ENCODE measurements at places on chromosomes 2 and 18.

- no peak for DNase-seq
Measured at GRCh38 chr2:153939124-153939796, 67.5 kb downstream of the GALNT13 start.

- no peak for DNase-seq
Measured at GRCh38 chr2:128280158-128280871, 38.4 kb downstream of the HS6ST1 start.

GRCh38 chr18:62037989-62038778 lies 145.4 kb upstream of the RNF152 start:
- no peak for DNase-seq

DNA sequence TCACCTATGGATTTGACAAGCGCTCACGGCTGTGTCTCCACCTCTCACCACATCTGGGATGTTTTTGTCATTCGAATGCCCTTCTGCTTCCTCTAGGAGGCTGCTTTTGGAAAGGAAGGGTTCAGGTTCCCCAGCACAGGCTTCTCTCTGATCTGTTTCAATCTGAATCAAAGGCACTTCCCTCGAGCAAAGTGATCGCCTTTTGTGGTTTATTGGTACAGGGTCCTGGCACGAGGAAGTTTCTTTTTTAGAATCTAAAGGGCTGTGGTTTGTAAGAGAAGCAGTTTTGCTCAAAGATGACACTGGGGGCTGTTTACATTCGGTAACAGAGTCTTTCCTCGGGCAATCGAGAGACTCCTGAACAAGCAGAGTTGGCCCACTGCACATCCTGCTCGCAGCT lies 145.0 kb downstream of the DAW1 start:
- DNase-seq = no peak

DNA sequence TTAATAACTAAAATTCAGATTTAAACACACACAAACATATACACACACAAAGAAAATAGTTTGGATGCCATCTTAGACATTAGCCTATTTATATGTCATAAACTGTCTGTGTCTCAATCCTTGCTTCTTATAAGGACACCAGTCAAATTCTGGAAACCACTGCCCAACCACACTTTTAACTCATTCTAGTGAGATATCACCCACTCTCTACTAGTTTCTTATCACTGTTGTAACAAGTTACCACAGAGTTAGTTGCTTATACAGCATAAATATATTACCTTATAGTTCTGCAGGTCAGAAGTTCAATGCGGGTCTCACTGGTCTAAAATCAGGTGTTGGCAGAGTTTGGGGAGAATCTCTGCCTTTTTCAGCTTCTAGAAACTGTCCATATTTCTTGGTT lies 239.1 kb downstream of the MTX2 start:
- no peak for DNase-seq

- no peak for DNase-seq
Measured at GRCh38 chr2:102264952-102265351, 46.4 kb upstream of the IL1RL1 start.

GRCh38 chr2:62938126-62938525 lies 112.5 kb upstream of the OTX1 start:
- DNase-seq = no peak

DNA sequence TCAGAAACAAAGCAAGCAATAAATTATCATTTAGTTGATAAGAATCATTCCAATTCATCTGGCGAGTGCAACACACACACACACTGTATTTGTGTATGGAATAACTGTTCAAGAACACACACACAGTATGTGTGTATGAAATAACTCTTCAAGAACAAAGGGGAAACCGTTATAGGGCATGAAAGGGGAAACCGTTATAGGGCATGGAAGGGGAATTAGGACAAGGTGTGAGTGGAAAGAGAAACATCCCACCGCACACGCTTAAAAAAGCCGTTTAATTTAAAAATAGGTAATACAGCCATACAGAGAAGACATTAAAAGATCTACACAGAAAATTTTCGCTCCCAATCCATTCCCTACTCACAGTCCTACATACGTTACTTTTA lies 607 bp upstream of the TSN start:
- no peak for DNase-seq

DNA sequence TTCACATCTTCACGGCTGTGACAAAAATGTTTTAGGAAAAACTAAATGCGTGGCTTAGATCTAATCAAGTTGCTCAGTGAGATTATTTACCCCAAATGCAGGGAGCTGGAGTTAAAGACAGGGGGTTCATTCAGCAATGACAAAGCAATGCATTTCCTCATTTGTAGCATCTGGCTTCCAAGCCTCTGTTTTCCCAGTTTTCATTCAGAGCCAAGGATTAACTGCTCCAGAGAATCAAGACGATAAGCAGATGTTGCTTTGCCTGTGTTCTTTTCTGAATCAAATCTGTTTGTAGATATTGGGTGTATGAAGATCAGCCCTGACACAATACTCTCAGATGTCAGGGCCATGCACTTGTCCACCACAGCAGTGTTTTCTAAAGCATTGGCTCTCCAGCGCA lies 147.4 kb upstream of the SIX2 start:
- no peak for DNase-seq

- no peak for DNase-seq
Measured at GRCh38 chr2:76668279-76668678, 853.9 kb downstream of the LRRTM4 start.

GRCh38 chr18:54671291-54671881 lies 80.3 kb downstream of the DYNAP start:
- DNase-seq = peak; percentile 1

DNA sequence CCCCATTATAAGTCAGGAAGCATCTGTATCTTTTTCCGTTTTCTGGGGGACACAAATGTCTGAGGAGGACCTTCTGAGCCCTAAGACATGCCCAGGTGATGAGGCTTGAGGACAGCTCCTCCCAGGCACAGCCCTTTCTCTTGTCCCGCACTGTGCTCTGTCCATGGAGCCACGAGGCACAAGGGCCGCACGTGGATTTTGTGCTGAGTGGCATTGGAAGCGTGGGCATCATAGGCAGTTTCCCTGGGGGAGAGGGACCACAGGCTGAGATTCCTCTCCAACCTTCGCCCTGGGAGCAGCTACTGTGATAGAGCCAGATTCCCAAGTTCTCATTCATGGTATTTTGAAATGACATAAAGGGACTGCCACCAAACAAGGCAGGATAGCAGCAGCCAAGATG lies 139.9 kb downstream of the SH3RF3 start:
- no peak for DNase-seq

- peak; percentile 77 for DNase-seq
Measured at GRCh38 chr18:79528846-79529245, 133.1 kb downstream of the NFATC1 start.

GRCh38 chr2:136164280-136164776 lies 46.4 kb upstream of the CXCR4 start:
- DNase-seq = no peak

DNA sequence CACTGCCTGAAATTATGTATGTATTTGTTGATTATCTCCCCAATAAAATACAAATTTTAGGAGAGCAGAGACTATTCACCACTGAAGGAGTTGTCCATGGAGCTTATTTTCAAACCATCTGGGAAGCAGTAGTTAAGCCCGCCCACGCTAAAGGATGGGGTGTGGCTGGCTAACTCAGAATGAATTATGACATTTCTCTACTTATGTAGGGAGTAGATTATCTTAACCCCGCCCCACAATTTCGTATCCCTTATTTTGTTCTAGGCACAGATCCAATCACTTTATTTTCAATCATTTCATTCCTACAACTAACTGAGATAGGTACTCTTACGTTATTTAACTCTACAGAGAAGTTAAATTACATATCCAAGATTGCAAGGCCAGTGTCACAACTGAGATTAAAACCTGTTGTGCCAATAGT lies 1.4 kb upstream of the LAPTM4A start:
- peak; percentile 22 for DNase-seq

DNA sequence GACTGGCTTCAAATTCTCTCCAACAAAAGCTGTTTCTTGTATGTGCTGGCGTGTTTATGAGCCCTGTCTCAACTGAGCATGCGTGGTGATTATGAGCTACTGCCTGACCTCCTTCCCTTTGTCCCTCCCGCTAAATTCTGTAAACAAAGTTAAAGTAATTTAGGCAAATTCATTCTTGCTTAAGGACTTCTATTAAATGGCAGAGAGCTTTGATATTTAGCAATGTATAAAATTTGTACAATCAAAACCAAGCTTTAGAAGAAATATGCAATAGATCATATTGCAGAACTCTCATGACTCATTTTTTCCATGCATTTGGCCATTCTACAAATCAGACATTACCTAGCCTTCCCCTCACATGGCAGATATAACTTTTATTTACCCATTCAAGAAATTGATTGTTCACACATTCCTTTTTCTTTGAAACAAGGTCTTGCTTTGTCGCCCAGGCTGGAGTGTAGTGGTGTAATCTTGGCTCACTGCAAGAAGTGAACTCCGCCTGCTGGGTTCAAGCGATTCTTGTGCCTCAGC lies 18.2 kb downstream of the IGFBP2 start:
- DNase-seq = no peak

DNA sequence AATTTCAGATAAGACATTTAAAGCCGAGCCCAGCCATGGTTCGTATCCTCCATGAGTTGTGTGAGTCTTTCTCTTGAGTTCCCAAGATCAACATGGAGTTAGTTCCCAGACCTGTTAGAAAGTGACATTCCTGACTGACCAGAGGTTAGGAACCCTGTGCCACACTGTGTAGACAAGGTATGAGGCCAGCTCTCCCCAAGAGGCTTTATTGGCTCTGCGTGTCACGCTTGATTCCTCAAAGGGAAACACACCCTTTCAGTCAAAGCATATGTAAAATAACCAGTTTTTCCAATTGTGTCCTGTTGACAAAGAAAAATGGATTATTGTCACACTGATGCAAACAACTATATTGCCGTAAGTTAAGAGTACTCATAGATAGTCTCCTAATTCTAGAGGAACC lies 1.2 kb downstream of the SULT1C3 start:
- DNase-seq = no peak

DNA sequence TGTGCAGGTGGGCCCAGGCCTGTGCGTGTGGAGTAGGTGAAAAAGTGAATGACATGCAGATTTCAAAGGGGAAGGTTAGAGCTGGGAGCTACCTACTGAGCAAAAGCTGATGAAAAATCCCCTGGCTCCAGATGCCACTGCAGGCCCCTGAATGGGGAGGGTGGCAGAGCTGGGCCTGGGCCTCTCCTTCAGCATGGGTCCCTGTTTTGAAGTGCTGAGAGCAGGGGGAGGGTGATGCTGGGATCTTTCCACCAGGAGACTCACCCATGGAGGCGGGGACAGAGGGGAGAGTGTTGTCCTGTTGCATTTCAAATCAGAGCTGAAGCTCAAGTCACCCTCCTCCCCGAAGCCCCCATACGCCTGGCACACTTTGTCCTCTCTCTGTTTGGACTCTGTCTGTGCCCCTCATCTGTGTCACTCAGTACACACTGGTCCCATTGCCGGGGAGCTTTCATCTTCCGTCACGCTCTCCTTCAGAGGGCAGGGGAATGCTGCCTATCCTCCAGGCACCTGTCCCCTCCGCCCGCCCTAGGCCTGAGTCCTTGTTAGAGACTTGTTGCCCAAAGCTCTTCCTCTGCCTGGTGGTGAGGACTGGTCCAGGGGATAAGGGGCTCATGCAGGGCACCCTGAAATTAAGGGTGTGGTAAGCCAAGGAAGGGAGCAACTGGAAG lies 206.6 kb downstream of the HAUS1 start:
- DNase-seq = no peak

DNA sequence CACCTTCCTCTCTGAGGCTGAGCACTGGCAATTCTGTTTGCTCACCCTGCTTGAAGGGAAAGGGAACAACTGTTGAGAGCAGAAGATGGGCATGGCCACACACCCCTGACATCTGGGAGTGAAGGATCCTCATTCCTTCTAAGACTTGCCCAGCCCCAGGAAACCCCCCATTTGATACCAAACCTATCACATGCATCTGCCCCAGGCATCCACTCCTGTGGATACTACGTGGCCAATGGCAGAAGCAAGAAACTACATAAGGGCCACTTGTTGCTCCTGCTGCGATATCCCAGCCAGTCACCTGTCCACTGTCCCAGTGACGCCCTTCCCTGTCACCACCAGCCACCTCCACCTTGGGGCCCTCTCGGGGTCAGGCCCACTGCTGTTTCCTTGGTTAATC lies 185.2 kb downstream of the SMAD2 start:
- DNase-seq = no peak

DNA sequence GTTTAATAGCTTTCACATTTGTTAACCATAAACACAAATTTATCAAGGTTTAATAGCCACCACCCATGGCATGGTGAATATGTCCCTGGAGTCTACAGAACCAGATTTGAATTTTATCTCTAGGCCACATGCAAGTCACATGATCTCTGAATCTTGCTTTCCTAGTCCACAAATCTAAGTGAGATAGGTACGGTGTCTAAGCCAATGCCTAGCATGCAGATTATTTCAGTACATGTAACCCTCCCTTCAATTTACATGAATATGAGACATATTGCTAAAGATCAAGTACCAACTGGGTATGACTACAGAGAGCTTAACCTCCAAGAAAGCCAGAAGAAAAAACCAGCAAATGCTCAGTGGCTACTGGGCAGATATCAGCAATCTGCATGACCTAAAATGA lies 10.0 kb downstream of the ZNF24 start:
- no peak for DNase-seq

DNA sequence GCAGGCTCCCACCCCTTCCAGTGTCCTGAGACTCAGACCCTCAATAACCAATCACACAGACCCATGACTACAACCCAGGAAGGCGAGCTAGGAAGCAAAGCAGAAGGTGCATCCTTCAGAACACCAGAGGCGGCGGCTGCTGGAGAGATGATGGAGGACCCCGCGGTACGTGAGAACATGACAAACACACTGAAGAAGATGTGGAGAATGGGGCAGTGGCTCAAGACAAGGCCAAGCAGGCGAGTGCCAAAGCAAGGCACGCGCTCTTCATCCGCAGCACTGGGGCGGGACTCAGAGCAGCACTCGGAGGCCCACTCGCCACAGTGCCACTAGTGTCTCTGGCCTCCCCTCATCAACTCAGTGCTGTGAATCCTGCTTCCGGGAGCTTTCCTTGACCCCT lies 13.7 kb downstream of the ERFE start:
- no peak for DNase-seq

GRCh38 chr18:59873641-59874040 lies 26.2 kb upstream of the PMAIP1 start:
- no peak for DNase-seq

DNA sequence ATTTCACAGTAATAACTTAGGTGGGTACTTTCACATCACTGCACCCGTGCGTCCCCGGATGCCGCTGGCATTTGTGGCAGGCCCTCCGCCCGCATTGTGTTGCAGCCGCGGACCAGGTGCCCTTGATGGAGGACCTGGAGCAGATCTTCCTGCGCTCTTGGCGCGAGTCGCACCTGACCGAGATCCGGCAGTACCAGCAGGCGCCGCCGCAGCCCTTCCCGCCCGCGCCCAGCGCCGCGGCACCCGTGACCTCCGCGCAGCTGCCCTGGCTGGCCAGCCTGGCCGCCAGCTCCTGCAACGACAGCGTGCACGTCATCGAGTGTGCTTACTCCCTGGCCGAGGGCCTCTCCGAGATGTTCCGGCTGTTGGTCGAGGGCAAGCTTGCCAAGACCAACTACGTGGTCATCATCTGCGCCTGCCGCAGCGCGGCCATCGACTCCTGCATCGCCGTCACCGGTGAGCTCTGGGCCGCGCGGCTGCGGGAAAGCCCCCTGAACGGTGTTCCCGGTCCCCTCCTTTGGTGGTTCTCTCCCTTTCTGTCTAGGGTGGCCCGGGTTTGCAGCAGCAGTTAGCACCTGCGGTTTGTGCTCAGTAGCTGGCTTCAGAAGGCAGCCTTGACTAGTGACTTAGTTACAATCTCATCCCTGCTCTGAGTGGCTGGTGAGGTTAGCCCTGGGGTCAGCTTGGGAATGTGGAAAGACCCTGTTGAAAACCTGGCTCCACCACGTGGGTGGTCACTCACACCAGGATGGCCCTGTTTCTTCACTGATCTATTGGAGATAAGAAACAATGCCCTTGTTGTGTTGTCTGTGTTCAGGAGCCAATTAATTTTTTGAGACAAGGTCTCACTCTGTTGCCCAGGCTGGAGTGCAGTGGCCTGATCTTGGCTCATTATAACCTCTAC lies 59.1 kb downstream of the GREB1 start:
- DNase-seq = no peak
